BJ (cell line): ENCODE measurements at places on chromosomes 1 and 21.

DNA sequence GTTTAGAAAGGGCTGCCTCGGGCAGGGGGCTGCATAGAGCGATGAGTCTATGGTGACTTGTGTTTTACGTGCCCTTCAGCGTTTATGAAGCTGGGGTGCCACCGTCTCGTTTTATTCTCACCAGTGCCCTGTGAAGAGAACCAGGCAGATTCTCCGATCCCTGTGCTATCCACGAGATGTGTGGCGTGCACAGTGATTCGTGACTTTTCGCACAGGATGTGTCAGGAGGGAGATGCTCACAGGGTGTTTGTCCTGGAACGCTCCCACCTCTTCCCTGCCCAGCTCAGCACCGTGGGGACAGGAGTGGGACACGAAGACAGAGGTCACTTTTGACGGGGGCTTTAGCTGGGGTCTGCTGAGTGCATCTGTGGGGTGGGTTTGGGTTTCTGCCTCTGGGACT is 54.9 kb upstream of the AJAP1 start:
- no peak for DNase-seq

DNA sequence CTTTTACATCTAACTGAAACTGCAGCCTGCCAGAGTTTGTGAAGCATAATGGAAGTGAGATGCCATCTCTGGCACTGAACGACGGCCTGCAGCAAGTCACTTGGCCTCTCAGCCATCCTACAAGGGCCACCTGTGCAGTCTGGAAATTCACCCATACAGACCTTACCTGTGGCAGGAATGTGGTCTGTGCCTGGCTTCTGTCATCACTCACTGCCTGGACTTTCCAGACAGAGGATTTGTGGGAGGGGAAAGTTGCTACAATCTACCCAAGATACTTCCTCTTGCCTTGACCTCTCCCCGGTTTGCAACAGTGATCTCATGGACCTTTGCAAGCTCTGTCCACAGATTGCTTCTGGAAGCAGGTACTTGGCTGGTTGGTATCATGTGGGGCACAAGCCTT is 58.4 kb upstream of the ATP1B1 start:
- no peak for DNase-seq

DNA sequence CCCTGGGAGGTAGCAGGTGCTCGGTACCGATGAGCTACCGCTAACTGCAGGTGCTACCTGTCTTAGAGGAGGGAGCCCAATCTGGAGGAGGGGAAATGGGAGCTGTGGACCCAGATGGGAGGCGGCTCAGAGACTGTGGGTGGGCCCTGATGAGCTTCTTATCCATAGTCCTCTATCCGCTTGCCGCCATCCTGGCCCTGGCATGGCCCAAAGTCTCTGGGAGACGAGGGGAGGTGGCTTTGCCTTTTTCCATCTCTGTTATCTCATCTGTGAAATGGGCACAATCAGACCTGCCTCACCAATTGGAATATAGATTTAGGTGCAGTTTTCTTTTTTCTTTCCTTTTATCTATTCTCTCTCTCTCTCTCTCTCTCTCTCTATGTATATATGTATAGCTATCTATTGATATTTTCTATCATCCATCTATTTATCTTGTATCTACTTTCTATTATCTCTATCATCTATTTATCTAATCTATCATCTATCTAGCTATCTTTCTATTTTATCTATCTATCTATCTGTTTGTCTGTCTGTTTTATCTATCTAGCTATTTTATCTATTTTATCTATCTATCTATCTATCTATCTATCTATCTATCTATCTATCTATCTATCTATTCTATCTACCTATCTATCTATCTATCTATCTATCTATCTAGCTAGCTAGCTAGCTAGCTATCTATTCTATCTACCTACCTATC is 16.5 kb downstream of the TNFRSF1B start:
- DNase-seq = no peak

- no peak for DNase-seq
These were observed 27.7 kb upstream of the VN1R5 start for GRCh38 chr1:247228133-247228532.

DNA sequence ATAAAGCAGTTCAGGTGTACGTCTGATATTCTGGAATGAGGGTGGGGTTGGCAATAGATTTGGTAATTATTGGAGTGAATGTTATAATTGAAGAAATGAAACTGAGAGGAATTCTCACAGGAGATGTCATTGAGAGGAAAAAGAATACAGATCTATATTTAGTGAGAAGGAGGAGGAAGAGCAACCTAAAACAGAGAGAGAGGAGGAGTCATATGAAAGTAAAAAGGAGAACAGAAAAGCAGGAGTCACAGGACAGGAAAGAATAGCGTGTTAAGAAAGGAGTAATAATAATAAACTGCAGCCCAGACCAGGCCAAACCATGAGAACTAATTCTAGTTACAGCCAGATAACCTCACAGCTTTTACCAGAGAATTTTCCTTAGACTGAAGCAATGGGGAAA is 62.7 kb upstream of the MROH9 start:
- no peak for DNase-seq

- DNase-seq = no peak
These were observed 98.8 kb downstream of the RABGAP1L start for GRCh38 chr1:174258148-174258550.
